ENCODE measurements at places on chromosomes 3 and 15.

DNA sequence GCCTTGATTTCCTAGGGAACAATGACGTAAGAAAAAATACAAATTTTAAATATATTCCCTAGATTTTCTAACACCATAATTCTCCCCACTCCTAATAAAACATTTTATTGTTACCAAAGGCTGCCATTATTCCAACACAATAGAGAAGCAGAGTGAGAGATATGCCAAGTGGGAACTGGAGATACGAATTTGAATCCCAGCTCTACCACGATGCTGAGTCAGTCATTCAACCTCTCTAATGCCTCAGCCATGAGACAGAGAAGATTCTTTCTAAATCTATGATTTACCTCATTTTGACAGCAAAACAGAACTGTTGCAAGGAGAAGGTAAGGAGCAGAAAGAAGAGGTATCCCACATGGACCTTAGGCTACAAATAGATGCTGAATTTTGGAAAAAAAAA lies 112.5 kb downstream of the IGF2BP2 start:
- no peak for DNase-seq

GRCh38 chr3:6228958-6229683 lies 631.8 kb upstream of the GRM7 start:
- DNase-seq: no peak

DNA sequence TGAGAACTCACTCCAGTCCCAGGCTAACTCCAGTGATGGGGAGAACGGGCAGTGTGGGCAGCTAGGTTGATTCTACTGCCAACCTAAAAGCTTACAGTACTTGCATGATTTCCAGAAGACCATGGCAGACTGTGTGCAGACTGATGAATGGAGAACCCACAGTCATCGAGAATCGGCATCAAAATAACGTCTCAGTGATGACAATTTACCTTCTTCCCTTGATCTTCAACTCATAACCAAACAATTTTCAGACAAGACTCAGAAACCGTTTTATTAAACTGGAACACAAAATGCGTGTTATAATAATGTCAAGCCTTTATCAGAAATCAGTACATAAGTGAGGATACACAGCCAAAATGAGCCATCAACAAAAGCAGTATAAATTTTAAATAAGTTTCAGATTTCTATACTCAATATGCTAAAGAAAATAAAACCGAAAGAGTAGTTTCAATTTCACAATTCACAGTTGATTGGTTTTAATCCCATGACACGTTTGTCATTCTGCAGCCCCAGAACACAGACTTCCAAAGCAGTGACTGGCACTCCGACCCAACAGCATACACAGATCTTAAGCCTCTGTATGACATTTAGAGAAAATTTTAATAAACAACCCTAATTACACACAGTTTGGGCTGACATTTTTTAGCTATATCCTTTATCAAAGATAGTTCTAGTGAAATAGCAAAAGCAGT lies 54.5 kb downstream of the ZMAT3 start:
- DNase-seq: no peak

DNA sequence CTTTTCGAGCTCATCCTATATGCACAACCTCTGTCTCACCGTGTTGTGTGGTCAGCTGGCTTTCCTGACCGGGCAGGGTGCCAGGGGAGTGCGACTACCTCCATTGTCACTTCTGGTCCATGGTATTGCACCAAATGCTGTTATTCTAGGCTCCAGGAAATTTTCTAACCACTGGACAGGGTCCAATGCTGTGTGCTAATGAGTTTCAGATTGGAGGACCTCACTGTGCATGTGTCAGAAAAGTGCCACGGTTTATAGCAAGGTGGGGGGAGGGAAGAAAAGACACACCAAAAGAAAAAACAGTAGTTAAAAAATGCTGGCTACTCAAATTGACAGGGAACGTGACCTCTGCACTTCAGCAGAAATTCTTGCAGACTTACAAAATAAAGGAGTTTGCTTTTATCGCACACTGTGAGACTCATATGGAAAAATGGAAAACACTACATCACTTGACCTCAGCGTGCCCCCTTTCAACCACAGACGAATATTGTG lies 480.1 kb downstream of the FOXP1 start:
- DNase-seq: no peak

DNA sequence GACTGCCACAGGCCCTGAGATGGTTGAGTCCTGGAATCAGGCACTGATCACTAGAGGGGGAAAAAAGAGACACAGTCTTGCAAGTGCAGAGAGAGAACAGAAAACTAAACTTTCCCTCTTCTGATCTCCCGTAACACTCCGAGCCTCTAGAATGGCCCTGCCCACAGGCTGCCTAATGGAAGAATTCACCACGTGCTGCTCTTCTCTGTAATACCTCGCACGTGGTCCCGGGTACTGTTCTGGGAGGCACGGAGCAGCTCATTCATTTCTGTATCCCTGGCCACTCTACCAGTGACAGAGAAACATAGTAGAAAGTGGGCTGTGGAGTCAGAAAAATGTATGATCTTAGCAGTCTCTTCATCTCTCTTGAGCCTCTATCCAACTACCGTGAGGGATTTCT lies 30.4 kb downstream of the VGLL4 start:
- no peak for DNase-seq

GRCh38 chr3:9915254-9916141 lies 1.4 kb upstream of the IL17RC start:
- no peak for DNase-seq

DNA sequence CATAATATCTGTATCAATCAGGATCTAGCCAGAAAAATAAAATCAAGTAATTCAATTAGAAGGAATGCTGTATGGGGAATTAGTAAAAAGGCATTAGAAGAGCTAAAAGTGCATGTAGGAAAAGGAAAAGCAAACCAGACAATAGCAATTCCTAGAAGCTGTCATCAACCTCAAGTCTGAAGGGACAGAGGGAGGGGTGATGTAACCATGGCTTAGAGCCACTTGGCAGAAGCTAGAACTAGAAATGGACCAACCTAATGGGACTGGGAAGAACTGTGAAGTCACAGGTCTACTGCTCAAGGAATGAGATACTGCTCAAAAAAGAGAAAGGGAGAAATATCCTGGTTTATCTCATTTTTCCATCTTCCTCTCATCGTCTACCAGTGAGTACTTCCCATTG lies 590.7 kb upstream of the SGO1 start:
- no peak for DNase-seq

DNA sequence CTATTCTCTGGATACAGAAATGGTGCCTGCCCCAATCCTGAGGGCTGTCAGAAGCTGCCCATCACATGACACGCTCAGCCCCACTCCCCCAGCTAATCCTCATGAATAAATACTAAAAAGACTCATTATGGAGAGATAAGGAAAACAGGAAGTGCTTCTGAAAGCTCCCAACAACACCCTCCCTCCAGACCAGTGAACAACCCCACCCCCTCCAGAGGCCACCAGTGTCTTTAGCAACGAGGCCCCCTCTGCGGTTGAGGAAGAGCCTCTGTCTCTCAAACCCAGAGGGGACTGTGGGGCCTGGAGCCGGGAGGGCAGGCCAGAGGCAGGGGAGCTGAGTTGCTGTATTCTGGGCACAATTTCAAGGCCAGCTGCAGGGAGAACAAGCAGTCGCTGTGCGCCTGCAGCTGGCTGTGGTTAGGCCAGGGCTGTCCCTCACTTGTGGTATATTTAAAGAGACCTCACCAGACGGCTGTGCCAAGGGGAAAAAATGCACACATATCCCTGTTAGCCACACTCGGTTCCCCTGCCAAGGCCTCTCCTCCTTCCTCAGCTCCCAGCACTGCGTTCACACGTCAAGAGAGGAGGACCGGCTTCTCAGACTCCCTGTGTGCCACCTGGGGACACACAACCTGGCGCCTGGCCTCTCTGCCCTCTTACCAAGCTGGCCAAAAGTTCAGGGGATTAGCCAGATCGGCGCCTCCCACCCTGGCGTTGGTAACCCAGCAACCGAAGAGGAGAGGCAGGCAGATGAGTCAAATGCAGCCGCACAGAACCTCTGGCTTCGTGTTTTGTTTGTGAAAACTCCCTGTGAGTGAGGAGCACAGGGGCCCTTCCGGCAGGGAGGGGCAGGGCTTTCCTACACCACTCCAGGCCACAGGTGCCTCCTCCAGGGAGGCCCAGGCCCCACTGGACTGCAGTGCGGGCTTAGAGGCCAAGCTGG lies 101.2 kb upstream of the ETV5 start:
- DNase-seq: no peak

GRCh38 chr15:72579814-72580213 lies 74.7 kb upstream of the GOLGA6B start:
- DNase-seq: no peak

DNA sequence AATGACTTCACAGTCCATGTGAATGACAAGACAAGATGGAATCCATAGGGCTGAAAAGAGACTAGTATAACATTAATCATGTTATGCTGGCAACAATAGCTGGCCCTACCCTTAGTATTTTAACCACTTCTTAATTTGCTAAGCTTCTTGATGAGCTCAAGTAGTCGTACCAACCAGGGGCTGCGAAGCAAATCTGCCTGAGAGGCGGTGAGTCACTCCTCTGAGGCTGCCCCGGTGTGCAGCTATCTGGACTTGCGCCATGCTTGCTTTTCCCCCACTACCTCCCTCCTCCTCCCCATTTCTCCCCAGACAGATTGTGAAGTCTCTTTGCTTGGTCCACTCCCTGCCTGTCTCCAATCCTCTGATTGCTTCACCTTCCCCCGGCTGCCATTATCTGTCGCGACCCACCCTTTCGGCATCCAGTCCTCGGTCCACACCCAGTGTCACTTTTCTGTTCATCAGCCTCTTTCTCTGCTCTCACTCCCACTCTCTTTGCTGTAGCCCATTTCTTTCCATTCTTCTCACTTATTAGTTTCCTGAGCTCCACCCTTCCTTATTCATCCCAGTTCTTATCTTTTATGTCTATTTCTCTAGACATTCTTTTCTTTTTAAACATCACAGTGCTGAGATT lies 42.7 kb downstream of the DUT start:
- DNase-seq: no peak

- no peak for DNase-seq
Observed at GRCh38 chr3:9951598-9951961, 628 bp downstream of the PRRT3 start.

GRCh38 chr15:58312031-58312430 lies 119.8 kb upstream of the LIPC start:
- DNase-seq: no peak

DNA sequence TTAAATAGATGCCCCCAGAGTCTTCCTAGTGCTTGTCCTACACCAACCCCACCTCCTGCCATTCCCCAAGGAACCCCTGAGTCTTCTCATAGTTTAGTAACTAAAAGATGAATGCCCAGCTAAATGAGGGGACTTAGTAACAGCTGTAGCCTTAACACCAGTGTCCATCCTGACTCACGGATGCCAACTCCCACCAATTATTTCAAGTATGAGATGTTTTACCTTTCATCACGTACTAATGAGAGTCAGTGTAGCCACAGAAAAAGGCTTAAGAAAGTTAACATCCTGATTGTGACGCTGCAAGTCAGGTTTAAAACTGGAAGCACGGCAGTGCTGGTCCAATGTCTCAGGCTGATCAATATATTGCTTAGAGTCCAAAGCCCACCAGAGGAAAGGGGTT lies 109.9 kb downstream of the FMN1 start:
- no peak for DNase-seq

GRCh38 chr3:188003188-188004171 lies 150.5 kb upstream of the LPP start:
- DNase-seq: no peak

DNA sequence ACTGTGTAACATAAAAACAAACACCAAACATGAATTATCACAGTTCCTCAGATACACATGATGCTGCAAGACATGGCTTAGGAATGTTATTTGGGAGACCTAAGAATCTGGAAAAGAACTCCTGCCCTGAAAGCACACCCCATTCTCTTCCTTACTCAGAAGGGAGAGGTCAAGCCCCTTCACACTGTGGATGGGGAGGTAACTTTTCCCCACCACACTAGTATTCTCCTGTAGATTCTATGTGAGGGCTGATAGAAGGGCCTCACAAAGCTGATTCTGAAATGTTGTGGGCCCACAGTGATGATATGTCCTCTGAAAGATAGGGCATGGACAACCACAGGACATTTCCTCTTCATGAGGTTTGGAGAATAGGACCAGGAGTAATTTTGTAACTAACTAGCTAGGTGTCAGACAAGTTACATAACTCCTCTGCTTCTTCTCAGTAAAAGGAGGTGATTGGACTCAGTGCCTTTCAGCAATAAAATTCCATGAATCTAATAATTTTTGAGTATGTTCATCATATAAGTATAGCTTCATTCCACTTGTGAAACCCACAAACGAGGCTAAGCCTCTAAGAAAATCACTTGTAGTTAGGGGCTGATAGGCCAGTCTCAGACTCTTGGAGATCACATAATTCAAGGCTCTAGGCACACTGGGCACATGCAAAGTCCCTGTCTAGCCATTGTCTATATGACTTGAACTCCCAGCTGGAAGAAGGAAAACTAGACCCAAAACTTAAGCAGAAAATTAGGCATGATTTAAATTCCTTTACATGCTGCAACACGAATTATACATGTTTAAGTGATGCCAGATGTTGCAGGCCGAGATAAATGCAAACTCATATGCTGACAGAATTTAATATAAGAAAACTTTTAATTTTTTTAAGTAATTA lies 7.5 kb downstream of the PTX3 start:
- no peak for DNase-seq

- DNase-seq: no peak
Observed at GRCh38 chr3:190621927-190622326, 108.0 kb downstream of the IL1RAP start.

GRCh38 chr3:41863024-41863423 lies 98.9 kb downstream of the ULK4 start:
- DNase-seq: no peak

GRCh38 chr3:169836078-169836941 lies 23.6 kb upstream of the LRRC34 start:
- no peak for DNase-seq

DNA sequence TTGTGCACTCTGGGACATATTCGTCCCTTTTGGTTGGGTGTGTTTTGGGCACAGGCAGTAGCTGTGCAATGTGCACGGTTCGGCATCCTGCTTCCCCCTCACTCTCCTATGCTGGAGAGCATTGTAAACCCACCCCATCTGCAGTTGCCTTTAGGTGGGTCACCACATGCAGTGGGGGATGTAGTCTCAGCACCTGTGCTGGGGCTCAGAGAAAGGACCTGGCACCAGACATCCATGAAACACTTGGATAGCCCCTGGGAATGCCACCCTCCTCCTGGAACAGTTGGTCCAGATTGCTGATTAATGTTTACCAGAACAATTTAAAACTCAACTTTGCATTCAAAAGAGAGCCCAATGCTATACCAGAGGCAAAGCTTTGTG lies 123.9 kb upstream of the MEF2A start:
- no peak for DNase-seq

DNA sequence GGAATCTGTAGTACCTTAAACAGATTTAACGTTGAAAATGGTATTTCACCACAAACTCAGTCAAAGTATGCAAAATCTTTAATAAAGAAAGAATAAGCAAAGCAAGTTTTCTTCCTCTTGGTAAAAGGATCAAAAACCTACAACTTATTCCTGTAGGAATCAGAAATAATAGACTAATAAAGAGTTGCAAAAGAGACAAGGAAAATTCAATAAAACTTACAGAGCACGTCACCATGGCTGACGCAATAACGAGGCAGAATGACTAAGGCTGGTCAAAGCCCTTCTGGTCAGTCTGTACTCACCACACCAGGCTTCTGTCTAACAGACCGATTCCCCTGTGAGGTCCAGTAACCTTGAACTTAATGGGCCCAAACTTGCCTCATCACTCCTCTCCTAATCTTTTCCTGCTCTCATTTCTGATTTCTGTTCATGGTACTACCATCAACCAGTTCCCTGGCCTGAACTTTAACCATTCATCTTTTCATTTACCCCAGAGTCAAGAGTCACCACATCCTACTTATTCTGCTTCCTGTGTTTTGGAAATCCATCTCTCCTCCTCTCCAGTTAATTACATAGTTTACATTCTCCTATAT lies 5.0 kb downstream of the MASP1 start:
- no peak for DNase-seq

All from activated CD4-positive, alpha-beta T cell treated with anti-CD3 and anti-CD28 coated beads, Interleukin-2, amount 50 U/mL, for 4 hours (primary cell).